ENCODE measurements at places on chromosomes 3 and 15. TPM values are rescaled to one million over a fixed set of nuclear protein-coding genes. Genes with fewer than 3 reads are reported as not detected.

Gene SKOR1
- total RNA-seq, result 0.09 TPM

Gene GCNT3
- total RNA-seq, result not detected

Gene BOC
- total RNA-seq, result 35.2 TPM

Gene ZKSCAN7
- 14.1 TPM for total RNA-seq

Gene C3orf70
- 4.7 TPM for total RNA-seq

GRCh38 chr3:193686665-193687483, 93.9 kb downstream of the OPA1 start:
- no peak for DNase-seq

- no peak for DNase-seq
These were observed 13.8 kb downstream of the CRYGS start for GRCh38 chr3:186530415-186530814.

DNA sequence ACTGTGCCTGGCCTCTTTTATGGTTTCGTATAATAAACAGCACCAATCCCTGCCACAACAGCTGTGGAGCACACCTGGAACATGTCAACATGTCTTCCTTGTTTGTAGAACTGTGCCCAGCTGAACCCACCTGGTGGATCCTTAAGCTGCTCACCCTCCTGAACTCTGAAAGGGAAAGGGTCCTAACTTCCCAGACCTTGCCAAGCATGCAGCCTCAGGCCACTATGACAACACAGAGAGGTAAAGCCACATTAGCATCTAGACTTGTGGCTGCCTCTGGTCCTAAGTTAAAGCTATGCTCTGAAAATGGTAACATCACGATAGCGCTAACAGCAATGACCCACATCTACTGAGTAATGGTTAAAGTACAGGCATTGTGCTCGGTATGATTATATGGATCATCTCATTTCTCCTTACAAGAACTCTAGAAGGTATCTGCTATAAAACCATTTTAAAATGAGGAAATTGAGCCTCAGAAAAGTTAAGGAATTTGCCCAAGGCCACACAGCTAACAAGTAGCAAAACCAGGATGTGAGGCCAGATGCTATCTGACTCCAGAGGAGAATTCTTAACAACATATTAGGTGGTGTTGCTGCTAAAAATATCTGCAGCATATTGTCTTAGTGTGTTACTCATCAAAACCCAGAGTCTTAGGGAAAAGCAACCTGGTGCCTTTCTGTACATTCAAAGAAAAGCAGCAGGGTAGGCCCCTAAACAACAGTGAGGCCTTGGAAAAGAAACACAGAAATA, 23.1 kb upstream of the HERC1 start:
- DNase-seq, result no peak

GRCh38 chr3:41158947-41159346, 40.4 kb upstream of the CTNNB1 start:
- DNase-seq, result no peak

- DNase-seq, result no peak
These were observed 26.5 kb upstream of the POLR2M start for GRCh38 chr15:57680021-57680420.

DNA sequence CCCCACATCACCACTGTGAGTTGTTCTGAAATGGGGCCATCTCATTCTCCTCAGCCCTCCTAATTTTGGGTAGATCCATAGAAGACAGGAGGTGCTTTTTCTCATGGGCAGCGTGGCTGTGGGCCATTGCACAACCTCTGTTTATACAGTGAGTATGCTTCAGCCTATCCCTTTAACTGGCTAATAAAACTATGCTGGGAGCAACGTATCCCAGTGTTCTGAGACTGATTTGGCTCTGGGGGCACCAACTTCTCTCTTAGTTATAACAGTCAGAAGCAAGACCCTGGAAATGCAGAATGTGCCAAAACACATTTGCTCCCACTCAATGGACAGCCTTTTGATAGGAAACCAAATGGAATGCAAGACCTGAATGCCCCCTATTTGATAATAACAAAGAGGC, 97.1 kb upstream of the ICE2 start:
- peak; percentile 32 for DNase-seq

- no peak for DNase-seq
These were observed 48.4 kb upstream of the BCL6 start for GRCh38 chr3:187793618-187794017.
